Right ventricle myocardium superior (tissue), 1 donor: ENCODE measurements at places on chromosomes 1 and 21. TPM values are rescaled to one million over a fixed set of nuclear protein-coding genes. Genes with fewer than 3 reads are reported as not detected.

- DNase-seq, result peak; percentile 53
Observed at GRCh38 chr1:117067533-117068370, 7.6 kb downstream of the TTF2 start.

DNA sequence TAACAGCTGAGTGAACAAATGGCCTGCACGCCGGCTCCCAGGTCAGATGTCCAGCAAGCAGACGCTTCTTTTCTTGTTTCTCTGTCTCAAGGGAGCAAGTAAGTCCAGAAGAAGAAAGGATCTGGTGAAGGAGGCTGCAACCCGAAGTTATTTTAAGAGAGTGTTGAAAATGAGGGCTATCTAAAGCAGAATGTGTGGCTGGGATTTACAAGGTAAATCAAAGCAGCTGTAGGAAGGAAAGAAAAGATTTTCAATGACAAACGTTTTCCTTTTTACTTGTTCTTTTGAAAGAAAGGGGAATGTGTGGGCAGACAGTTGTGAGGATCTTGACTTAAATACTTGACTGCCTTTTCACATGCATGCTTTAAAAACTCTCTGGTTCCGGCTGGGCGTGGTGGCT is 311.5 kb downstream of the KIF26B start:
- DNase-seq, result no peak

DNA sequence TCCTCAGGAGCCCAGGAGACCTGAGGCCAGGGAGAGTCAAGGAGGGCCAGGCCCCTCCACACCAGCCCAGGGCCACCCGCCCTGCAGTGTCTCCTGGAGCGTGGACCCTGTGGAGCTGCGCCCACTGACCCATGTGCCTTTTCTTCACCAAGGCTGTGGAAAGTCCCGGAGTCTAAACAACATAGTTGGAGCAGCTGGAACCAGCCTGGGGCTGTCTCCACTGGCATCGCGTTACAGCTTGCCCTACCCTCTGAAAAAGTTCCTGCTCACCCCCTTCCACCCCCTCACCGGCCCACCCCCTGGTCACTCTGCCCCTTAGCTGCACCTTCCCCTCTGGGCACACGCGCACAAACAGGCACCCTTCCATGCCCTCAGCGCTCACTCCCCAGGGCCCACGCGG is 18.3 kb downstream of the KCNC4 start:
- DNase-seq, result no peak

DNA sequence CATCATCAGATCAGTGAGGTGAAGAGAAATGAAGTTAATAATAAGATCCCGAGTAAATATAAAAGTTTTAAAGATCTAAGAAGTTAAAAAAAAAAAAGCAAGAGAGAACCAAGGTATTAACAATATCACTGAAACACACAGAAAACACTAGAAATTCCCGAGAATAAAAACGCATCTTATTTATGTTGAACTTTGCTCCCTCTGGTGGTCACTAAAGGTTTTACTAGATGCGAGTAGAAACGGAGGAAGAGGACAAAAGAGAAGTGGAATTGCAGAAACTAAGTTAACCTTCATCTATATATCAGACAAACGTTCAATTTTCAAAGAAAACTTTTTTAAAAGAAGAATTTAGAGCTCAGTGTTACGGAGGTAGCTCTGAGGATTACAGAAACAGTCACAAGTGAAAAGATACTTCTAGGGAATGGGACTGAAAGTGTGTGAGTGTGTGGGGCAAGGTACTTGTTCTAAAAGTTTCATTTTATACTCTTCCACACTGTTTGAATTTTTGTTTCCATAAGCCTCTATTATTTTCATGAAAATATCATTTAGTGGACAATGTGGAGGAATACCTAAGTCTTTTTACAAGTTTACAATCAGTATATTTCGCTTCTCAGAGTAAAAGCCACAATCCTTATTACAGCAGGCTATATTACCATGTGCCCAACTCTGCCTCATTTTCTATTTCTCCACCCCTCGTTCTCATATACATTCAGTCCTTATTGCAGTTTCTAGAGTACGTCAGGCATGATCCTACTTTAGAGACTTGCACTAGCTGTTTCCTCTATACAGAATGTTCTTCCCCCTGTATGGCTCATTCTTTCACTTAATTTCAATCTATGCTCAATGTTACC is 19.7 kb downstream of the ACBD6 start:
- no peak for DNase-seq

DNA sequence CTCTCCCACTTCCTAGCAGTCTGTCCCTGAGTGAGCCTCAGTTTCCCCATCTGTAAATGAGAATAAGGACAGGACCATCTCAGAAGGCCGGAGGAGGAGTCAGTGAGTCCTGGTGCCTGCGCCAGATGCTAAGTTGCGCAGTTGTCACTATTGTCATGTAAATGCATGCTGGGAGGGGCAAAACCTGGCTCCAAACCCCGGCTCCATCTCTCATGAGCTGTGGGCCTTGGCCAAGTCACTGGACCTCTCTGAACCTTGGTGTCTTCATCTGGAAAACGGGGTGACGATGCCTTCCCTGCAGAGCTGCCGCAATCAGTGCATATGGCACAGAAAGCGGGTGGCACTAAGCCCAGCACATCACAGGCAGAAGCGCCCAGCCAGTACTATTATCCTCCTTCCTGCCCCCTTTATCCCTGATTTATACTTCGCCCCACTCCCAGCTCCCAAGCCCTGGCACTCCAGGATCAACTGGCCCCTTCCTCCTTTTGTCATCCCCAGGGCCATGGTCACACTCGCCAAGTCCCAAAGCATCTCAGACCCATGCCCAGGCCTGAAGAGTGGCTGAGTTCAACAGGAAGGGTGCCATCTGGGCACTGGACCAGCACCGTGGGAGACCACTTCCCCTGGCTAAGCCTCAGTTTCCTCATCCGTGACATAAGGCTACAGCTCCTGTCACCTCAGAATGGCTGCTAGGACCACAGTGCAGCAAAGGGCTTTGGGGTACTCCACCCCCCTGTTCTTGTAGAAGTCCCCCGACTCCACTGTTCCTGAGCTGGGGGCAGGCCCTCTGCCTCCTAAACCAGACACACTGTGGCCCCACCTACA is 4.3 kb upstream of the PLEKHG5 start:
- no peak for DNase-seq

Gene LINGO4
- 0.78 TPM for total RNA-seq

Gene CD1B
- not detected for total RNA-seq

DNA sequence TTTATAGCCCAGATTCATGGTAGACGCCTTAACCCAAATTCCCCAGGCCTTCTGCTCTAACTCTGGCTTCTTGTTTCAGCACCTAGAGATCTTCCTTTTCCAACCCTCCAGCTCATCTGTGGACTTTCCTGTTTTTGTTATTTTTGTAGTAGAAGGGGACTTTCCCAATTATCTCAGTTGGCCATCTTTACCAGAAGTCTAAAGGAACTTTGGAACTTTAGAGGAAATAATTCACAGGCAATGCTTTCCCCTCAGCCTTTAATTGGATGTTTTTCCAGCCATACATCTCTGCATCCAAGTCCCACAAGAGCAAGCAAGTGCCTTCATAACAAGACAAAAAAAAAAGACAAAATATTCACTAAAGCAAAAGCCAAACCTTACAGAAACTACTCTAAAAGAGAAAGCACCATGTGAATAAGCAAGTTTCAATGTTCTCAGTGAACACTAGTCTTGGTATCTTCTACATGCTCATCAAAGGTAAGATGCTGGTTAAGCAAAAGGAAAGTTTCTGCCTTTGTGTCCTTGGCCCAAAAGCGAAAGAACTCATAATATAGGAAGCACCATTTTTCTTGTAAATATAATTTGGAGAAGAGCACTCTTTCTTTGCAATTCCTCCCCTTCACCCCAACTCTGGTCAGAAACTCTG is 377.3 kb downstream of the SETD4 start:
- no peak for DNase-seq

Gene OR2L2
- not detected for total RNA-seq

- no peak for DNase-seq
Observed at GRCh38 chr1:57345916-57346315, 77.9 kb downstream of the DAB1 start.

Gene HSD11B1
- 4.6 TPM for total RNA-seq

DNA sequence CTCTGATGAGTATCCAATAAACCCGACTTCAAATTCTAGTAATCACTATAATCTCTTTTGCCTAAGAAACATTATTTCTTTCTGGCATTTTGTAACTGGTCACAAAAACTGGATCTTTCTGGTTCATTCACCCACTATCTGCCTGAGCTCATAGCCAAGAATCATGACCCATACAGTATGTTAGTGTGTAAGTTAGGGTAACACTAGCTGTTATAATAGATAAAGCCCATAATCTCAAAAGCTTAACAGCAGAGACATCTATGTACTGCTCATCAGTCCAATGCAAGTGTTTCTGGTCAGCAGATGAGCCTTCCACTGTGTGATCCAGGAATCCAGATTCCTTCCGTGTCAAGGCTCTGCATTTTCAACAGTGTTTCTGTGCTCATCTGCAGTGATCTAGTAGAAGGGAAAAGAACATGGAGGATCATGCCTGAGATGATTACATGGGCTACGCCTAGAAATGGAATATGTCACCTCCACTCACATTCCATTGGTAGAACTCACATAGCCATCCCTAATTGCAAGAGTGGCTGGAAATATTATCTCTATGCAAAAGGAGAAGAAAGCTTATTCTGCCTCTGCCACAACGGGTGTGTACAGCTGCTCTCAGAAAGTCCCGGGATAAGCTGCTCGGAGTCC is 27.7 kb downstream of the RRAGC start:
- no peak for DNase-seq

Gene SLC45A3
- total RNA-seq, result 6.9 TPM

DNA sequence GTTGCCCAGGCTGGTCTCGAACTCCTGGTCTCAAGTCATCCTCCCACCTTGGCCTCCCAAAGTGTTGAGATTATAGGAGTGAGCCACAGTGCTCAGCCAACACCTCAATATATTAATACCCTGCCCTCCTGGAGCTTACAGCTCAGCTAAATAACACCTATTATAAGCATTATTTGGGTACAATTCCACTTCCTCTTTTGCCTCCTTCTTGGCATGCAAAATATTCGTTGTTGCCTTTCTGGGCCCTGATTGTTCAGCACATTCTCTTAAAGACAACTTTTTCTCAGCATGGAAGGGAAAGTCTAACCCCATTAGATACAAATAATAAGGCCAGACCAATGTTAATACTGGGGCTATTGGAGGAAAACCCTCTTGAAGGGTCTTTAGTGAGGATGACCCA is 2.8 kb downstream of the PAQR7 start:
- DNase-seq, result no peak

GRCh38 chr1:60090655-60091054 is 17.1 kb upstream of the C1orf87 start:
- DNase-seq, result no peak

- peak; percentile 93 for DNase-seq
Observed at GRCh38 chr1:182789138-182790076, at the start of gene NPL. Gene NPL, plus strand, starts transcription at chr1:182789773. Its CDS starts 4,599 bp downstream, at chr1:182794372.

Gene GUCA2A
- total RNA-seq, result not detected

Gene GNG4
- total RNA-seq, result not detected

Gene CFH
- 33.6 TPM for total RNA-seq

- DNase-seq, result no peak
Observed at GRCh38 chr1:65480684-65481405, 60.4 kb downstream of the LEPR start.

- no peak for DNase-seq
Observed at GRCh38 chr1:158251163-158251562, 3.1 kb upstream of the CD1A start.

DNA sequence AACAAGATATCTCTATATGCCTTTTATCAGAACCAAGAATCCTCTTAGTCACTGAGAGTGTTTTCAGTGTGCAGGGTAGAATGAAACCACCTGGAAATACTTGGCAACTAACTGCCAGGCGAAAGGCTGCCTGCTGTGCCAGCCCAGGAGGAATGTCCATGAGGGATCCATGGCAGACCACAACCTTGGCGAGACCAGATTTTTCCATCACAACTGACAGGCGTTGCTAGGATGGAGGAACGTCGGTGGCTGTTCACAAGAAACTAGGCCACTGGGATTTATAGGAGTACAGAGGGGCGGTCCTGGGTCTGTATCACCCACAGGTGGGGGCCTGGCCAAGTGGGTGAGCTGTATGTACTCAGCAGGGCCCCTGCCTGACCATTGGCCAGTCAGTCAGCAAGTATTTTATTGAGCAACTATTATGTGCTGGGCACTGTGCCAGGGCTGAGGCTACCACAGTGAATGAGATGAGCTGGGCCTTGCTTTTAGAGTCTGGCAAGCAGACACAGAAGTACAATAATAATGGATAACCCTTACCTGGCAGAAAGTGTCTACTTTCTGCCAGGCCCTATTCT is 199.4 kb downstream of the FOXD2 start:
- DNase-seq, result no peak

DNA sequence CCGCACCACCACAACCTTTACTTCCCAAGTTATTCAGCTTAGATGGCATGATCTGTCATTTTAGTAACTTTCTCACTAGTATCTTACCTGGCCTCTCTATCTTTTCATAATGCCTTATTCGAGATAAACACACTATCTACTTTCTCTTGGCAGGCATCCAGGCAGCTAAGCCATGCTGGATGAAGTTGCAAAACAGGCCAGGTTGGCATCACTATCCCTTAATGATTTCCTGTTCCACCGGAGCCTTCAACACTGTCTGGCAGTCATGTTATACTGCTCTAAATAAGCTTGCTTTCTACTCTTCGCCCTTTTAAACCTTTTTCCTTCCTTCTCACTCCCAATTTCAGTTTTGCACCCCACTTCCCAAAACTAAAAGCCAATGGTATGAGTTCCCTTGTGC is 12.0 kb upstream of the KCNH1 start:
- DNase-seq, result no peak
